AG04450 (cell line): ENCODE measurements at places on chromosomes 5 and 9.

DNA sequence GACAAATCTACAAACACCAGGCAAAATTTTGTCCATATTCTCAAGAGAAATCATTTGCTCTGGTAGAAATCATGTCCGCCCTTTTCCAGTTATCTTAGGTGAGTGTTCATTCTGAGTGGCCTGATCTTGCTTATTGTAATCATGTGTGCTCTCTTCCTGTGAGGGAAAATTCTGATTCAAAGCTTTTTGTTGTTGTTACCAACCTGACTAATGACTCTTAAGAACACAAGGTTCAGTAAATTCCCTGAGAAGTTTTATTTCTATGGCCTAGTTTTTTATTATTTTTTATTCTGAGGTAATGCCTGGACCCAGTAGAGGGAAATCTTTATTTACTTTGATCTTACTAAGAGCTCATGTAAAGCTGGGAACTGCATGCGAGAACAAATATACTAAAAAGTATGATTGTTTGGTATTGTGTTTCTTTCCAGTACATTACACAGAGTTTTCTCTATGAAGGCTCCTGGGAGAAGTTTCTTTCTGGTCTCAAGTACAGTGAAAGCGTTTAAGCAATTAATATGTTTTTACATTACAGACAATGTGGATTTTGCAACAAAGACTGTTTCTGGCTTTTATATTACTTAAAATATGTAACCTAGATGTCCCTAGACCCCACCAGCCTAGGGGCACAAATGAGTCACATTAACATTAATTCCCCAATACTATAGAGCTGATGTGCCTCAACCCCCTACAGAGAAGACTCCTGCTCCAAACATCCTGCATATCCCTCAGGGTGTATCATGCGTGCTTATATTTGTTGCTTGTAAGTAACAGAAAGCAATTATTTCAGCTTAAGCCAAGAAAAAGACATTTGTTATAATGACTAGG is 138.1 kb downstream of the TMEM167A start:
- DNase-seq: no peak

DNA sequence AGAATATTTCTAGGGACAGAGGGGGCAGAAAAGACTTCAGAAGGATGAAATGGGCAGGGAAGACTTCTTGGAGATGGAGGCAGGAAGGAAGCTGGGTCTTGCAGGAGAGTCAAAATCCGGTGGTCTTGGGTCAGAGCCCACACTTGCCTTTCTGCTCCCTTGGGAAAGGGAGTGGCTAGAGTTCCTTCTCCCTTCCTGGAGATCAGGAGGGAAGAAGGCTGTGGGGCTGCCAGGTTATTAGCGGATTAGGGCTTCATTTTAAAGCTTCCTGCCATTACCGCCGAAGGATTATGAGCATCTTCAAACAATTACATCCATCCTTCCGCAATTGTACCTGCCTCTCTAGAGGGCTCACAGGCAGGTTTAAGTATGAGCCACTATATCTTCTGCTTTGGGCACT is 19.2 kb upstream of the SYNPO start:
- DNase-seq: no peak

GRCh38 chr9:6218099-6218502 is 2.5 kb downstream of the IL33 start:
- DNase-seq: no peak

GRCh38 chr9:3386753-3387152 is 139.0 kb downstream of the RFX3 start:
- DNase-seq: no peak

DNA sequence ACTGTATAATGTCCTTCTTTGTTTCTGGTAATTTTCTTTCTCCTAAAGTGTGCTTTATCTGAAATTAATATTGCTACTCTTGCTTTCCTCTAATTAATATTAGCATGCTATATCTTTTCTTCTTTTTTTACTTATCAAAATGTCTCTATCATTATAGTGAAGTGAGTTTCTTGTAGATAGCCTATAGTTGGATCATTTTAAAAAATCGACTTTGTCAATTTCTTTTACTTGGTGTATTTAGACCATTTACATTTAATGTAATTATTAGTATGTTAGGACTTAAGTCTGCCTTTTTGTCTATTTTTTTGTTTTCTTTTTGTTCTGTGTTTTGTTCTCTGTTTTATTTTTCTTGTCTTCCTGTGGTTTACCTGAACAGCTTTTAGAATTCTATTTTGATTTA is 35.4 kb upstream of the RNF130 start:
- DNase-seq: no peak

- DNase-seq: no peak
These were observed 17.1 kb downstream of the SMARCA2 start for GRCh38 chr9:2032234-2032633.

- DNase-seq: no peak
These were observed 116.1 kb upstream of the TUT7 start for GRCh38 chr9:86470326-86470725.

GRCh38 chr5:142892021-142892420 is 121.8 kb downstream of the ARHGAP26 start:
- DNase-seq: no peak

GRCh38 chr5:106415541-106415940 is 1255.2 kb downstream of the EFNA5 start:
- peak; percentile 82 for DNase-seq

GRCh38 chr9:126031116-126031515 is 283.9 kb downstream of the PBX3 start:
- no peak for DNase-seq

DNA sequence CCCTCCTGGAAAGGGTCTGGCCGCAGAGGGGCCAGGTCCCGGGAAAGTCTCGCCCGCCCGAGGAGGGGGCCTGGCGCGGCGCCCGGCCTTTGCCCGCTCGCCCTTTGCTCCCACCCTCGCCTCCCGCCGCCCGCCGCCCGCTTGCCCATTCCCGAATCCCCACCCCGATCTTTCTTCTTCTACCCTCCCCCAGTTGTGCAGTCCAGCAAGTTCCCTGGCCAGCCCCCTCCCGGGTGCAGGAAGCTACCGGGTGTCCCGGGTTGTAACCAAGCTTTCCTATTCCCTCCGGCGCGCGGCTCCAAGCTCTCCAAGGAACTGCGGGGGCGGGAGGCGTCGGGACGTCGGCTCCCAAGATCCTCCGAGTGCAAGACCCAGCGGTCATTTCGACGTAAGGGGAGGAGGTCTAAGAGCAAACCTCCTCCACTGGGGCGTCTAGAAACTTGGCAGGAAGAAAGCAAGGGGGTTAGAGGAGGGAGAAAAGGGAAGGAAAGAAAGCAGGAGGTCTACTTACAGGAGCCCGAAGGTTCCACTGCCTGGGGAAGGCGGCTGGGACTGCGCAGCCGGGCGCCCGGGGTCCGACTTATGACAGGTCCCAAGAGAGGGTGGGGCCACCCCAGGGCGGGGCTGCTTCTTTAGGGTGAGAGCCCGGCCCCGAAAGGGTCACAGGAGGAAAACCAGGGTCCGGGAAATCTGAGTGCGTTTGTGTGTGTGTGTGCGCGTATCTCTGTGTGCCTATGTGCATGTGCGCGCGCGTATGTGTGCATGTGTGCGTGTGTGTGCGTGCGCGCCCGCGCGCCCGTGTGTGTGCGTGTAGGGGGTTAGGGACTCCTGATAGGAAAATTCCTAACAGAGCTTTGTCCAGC is at the start of gene PTGR1:
TSS of gene PTGR1 (minus strand) at position 556 of the 863 bp plus-strand sequence. CDS start 2,225 bp downstream, outside the sequence.
- peak; percentile 73 for DNase-seq

DNA sequence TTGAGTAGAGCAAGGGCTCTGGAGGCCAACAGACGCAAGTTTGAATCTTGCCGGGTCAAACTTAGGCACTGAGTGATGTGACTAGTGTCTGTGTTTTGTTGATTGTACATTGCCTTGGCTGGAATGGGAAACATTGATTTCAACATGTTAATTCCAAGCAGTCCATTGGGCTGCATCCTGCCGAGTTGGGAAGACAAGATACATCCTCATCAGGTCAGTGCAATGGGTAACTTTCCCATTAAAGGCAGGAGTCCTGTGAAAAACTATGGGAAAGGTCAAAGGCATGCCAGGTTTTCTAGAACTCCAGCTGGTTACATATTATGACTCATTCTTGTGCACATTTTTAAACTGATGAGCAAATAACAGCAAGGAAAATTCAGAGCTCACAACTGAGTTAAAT is 126.5 kb upstream of the ABCA1 start:
- no peak for DNase-seq

- no peak for DNase-seq
These were observed 23.1 kb upstream of the SMAD5 start for GRCh38 chr5:136109453-136110135.

- no peak for DNase-seq
These were observed 58.9 kb downstream of the PPARGC1B start for GRCh38 chr5:149788964-149789363.

DNA sequence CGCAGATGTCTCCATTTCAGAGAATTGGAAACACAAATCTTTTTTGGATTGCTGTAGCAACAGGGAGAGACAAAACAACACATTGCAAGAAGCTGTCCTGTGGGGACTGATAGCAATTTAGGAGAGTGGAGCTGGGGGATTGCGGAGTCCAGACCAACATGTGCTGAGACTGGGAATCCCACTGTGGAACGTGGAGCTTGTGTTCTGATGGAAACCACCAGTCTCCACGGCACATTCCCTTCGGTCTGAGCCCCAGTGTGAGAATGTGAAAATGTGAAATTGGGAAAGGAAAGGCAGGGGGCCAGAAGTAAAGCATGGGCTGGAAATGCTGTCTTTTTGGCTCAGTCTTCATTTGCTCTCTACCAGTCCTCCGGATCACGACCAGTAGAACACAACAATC is 348.8 kb upstream of the TNC start:
- no peak for DNase-seq

GRCh38 chr9:37902796-37903646 is 906 bp downstream of the SLC25A51 start:
- no peak for DNase-seq

DNA sequence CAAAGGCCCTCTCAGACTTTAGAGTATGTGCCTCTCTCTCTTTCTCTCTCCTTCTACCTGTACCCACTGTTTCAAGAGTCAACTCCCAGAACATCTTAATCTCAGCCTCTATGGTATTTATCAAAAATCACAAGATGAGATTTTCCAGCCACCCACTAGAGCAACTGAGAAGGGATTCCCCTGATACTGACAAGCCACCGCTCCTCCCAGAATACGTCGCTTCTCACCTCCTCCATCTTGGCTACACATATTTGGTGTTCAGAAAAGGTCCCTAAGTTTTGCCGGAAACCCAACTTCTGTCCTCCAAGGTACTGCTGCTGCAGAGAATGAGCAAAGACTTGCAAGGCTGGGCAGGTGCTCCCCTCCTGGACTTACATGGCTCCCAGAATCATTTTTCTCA is 6.1 kb downstream of the GARIN3 start:
- DNase-seq: no peak

GRCh38 chr5:168898247-168898911 is 319.2 kb upstream of the PANK3 start:
- no peak for DNase-seq

GRCh38 chr9:32161209-32161608 is 223.2 kb upstream of the ACO1 start:
- no peak for DNase-seq

DNA sequence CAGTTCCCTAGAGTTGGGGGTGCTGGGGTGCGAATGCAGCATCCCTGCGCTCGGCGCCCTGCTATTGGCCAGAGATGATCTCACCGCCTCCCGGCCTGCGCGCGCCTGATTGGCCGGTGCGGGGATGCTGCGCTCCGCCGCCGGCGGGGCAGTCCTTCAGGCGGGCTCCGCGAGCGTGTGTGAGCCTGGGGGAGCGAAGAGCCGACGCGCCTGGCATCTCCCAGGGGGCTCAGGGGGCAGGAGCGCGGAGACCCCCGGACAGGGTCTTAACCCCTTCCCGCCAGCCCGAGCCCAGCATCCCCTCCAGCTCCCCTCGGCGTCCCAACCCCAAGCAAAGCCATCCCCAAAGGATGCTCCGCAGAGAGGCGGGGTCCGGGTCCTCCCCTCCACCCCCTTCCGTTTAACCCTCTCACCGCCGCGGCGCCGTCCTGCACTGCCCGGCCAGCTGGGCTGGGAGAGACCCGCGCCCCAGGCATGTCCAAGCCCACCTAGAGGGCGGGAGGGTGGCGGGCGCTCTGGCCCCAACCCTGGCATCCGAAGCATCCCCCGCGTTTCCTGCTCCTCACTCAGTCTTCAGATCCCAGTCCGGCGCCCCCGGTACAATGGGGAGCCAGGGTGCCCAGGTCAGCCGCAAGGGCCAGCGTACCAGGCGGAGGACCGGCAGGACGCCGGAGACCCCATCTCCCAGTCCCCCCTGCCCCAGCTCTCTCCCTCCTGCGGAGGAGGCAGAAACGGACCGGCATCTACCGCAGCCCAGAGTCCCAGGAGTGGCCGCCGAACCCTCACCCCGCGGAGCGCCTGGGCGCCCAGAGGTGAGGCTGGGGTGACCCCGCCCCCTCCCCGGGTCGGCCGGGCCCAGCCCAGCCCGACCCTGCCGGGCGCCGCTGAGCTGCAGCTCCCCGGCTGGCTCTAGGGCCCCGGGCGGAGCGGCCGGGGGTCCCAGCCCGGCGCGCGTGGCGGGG is 19.3 kb upstream of the TOR2A start:
- no peak for DNase-seq

DNA sequence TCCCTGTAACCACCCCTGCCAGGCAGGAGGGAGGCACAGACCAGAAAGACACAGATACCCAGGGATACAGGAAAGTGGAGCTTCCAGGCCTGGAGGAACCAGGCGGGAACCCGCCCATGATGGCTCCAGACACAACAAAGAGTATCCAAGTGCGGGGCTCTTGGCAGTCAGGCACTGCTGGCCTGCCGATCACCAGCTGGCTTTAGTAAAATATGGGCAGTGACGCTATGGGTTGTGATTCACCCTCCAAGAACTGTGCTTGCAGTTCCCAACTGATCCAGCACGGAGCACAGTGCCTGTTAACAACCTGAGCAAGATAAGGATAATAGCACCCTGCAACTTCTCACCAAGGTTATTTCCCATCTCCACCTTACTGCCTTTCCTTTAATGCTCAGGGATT is 463.3 kb downstream of the IRX1 start:
- DNase-seq: no peak

DNA sequence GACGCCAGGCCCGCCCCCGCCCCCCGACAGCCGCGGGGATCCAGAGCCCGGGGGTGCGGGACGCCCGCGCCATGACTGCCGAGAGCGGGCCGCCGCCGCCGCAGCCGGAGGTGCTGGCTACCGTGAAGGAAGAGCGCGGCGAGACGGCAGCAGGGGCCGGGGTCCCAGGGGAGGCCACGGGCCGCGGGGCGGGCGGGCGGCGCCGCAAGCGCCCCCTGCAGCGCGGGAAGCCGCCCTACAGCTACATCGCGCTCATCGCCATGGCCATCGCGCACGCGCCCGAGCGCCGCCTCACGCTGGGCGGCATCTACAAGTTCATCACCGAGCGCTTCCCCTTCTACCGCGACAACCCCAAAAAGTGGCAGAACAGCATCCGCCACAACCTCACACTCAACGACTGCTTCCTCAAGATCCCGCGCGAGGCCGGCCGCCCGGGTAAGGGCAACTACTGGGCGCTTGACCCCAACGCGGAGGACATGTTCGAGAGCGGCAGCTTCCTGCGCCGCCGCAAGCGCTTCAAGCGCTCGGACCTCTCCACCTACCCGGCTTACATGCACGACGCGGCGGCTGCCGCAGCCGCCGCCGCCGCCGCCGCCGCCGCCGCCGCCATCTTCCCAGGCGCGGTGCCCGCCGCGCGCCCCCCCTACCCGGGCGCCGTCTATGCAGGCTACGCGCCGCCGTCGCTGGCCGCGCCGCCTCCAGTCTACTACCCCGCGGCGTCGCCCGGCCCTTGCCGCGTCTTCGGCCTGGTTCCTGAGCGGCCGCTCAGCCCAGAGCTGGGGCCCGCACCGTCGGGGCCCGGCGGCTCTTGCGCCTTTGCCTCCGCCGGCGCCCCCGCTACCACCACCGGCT is 1.0 kb downstream of the FOXE1 start:
- DNase-seq: no peak

- no peak for DNase-seq
These were observed 1022.3 kb upstream of the WWC1 start for GRCh38 chr5:167269146-167269545.
